ENCODE measurements at places on chromosomes 6 and 20. TPM values are rescaled to one million over a fixed set of nuclear protein-coding genes. Genes with fewer than 3 reads are reported as not detected.

The NKAIN4 gene
- total RNA-seq: 14.7 TPM

The PLG gene
- total RNA-seq: not detected

The SLC4A11 gene
- total RNA-seq: under 0.01 TPM

The TRAM2 gene
- total RNA-seq: 2.0 TPM

The HAO1 gene
- total RNA-seq: under 0.01 TPM

The DEFB132 gene
- total RNA-seq: not detected

GRCh38 chr20:53845980-53846379 is 224.4 kb downstream of the BCAS1 start:
- no peak for DNase-seq

DNA sequence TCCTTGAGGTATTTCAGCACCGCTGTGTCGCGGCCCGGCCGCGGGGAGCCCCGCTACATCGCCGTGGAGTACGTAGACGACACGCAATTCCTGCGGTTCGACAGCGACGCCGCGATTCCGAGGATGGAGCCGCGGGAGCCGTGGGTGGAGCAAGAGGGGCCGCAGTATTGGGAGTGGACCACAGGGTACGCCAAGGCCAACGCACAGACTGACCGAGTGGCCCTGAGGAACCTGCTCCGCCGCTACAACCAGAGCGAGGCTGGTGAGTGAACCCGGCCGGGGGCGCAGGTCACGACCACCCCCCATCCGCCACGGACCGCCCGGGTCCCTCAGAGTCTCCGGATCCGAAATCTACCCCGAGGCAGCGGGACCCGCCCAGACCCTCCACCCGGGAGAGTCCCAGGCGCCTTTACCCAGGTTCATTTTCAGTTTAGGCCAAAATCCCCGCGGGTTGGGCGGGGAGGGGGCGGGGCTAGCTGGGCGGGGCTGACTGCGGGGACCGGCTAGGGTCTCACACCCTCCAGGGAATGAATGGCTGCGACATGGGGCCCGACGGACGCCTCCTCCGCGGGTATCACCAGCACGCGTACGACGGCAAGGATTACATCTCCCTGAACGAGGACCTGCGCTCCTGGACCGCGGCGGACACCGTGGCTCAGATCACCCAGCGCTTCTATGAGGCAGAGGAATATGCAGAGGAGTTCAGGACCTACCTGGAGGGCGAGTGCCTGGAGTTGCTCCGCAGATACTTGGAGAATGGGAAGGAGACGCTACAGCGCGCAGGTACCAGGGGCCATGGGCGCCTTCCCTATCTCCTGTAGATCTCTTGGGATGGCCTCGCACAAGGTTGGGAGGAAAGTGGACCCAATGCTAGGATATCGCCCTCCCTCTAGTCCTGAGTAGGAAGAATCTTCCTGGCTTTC is 693 bp downstream of the HLA-F start:
- peak; percentile 56 for DNase-seq

All from frontal cortex (tissue), 4 donors.